Glomerular endothelial cell (primary cell): ENCODE measurements at places on chromosomes 12 and 14. TPM values are rescaled to one million over a fixed set of nuclear protein-coding genes. Genes with fewer than 3 reads are reported as not detected.

KTN1 gene
- total RNA-seq, result 94.2 and 117 TPM in 2 replicates

C14orf132 gene
- 5.9 and 6.0 TPM in 2 replicates for total RNA-seq

ST8SIA1 gene
- 1.0 and 1.2 TPM in 2 replicates for total RNA-seq

NRL gene
- total RNA-seq, result 0.70 and 4.9 TPM in 2 replicates

GRCh38 chr12:132326646-132327045 is 2.7 kb downstream of the GALNT9 start:
- no peak for DNase-seq

GRCh38 chr14:54435500-54435981 is 5.6 kb downstream of the CNIH1 start:
- peak; percentile 44 for DNase-seq

GRCh38 chr14:90678420-90678819 is 137.8 kb downstream of the TTC7B start:
- DNase-seq, result no peak

- DNase-seq, result peak; percentile 36
Measured at GRCh38 chr12:90959538-90960139, 4.7 kb upstream of the CCER1 start.

GRCh38 chr14:73935666-73936065 is 14.2 kb downstream of the FAM161B start:
- DNase-seq, result no peak

DNA sequence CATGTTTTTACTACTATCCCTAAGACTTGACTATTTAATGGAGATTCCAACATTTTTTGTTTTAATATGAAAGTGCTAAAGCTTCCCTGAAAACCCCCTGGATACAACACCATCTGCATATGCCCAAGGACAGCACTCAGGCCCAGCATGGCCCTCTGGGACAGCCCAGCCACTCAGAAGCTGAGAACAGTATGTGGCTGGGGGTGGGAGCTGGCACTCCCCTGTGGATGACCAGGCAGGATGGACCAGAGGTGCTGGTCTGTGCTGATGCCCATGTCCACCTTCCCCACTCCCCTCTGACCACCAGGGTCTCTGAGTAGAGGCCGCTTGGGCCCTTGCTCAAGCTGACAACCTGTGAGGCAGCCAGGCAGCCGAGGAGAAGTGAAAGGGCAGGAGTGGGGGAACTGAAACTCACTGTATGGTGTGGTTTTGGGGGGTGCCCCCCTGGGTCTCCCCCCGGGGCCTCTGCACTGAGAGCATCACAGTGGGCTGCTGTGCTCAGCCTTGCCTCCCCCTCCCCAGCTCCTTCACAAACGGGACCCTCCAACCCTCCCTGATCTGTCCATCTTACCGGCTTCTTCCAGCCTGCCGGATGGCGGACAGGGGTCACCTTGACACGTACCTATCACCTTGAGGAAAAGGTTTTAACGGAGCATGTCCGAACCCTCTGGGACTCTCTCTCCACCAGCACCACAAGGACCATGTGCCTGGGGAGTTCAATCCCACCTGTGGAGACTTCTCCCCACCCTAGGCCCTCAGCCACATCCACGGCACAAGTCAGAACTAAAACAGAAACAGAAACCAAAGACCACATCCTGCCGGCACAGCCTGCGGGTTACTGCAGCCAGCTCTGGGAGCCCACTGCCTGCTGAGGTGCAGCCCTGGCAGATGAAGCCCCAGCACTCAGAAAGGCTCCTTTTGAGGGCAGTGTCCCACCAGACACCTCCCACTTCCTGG is at the start of gene TMEM229B:
Gene TMEM229B, minus strand, starts transcription at position 785 of the 957 bp plus-strand sequence. CDS start 14,798 bp downstream, outside the sequence.
- DNase-seq, result no peak

GRCh38 chr12:128056136-128056801 is 210.7 kb upstream of the TMEM132C start:
- no peak for DNase-seq

DNA sequence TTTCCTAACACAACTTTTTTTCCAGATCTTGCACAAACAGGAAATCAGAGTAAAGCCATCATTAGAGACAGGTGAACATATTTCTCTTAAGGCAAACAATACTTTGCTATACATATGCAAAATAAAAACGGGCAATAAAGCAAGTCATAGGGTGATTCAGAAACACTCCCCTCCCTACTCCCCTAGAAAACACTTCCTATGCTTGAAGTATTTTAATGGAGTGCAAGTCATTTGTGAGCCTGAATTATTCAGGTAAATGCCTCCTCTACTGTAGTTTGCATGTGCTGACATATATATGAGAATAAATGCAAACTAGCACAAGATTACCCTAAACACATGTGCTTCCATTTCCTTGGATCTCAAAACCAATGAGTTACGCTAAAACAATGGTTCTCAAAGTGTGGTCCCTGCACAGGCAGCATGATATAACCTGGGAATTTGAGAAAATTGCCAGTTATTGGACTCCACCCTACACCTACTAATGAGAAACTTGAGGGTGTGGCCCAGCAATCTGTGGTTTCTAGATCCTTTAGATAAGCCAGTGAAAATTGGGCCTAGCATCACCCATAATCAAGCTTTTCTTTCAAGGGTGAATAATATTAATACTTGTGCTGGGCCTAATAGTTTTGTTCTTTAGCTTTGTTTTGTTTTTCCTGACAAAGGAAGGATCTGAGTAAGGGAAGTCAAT is 159.7 kb upstream of the BMP4 start:
- no peak for DNase-seq

- DNase-seq, result no peak
Measured at GRCh38 chr14:37622231-37622923, 26.9 kb downstream of the TTC6 start.
